ENCODE measurements at places on chromosomes 13 and 19.

DNA sequence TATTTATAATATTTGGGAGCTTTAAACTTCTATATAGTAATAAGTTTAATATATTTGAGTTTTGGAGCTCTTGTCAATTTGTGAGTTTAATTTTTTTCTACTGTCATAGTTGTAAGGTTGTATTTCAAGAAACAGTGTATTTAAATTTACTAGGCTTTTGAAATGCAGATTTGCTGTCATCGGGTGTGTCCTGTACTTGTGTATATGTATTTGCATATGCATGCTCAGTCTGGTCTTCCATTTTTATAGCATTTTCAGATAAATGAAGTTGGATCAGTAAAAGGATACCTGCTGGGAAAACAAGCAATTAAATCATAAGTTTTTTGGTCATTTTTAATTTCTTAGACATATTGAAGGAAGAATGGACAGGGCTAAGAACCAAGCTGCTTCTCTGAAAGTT is 33.1 kb downstream of the SLAIN1 start:
- DNase-seq = no peak

DNA sequence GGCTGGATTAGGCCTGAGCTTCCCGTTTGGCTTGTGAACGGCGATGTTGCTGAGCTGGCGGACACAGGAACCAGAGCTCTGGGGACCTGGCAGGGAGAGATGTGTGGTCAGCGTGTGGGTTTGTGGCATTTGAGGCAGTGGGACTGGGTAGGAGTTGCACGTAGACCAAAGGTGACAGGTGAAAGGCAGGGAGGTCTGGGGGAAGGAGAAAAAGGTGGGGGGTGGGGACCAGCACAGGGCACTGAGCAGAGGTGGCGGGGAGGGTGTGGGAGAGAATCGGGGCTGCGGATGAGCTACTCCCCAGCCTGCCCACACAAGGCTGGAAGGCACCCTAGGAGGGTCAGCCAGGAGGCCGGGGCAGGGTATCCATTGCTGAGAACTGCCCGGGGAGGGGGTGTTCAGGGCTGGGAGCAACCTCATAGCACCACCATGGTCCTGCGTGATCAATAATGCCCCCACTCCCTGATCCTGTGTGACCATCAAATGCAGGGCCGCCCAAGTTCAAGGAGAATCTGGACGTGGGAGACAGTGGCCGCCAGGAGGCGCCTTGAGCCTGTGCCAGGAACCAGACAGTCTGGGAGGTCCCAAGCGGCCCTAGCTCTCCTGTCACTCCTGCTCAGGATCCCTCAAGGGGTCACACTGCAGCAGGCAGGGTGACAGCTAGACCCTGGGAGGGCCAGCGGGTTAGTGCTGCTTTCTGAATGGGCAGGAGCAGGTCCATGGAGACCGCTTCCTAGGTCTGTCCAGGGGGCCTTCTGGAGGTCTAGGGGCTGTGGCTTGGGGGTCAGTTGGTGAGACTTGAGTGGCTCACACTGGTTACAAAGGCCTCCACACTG is 12.8 kb upstream of the SELENOW start:
- peak; percentile 64 for DNase-seq

DNA sequence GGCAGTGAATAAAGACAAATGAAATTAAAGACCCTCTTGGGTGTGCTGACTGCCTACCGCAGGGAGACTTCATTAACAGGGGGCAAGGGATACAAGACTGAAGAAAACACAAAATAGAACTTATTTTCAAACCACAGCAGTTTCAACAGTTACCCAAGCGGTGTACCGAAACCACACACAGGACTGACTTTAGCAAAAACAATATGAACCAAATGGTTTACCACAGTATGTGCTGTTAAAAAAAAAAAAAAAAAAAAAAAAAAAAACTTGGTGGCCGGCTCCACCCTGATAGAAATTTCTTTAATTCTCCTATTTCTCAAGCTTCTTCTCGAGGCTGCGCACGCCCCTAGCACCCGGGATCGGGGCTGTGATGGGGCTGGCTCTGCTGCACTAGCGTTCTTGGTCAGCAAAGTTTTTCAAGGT is 42.6 kb downstream of the KLF2 start:
- no peak for DNase-seq

GRCh38 chr19:48872182-48872883 is at the start of gene PPP1R15A:
PPP1R15A (plus strand) TSS chr19:48872421; CDS start chr19:48873234, 813 bp downstream.
- DNase-seq = peak; percentile 96

DNA sequence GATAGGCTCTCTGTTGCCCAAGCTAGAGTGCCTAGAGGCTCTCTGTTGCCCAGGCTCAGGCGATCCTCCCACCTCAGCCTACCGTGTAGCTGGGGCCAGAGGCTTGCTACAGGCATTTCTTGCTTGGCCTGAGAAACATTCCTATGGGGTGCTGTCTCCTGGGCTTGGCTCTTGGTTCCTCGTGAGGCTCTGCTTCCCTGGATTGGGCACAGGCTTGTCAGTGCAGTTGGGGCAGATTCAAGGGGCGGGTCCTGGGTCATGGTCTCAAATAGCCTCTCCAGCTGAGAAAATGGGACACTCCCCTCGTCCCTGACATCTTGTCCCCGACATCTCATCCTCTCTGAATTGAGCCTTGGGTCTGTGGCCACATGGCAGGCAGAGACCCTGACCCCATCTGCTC is 4.9 kb downstream of the TSSK6 start:
- no peak for DNase-seq

- no peak for DNase-seq
These were observed 419.9 kb downstream of the IRS2 start for GRCh38 chr13:109366525-109366924.

DNA sequence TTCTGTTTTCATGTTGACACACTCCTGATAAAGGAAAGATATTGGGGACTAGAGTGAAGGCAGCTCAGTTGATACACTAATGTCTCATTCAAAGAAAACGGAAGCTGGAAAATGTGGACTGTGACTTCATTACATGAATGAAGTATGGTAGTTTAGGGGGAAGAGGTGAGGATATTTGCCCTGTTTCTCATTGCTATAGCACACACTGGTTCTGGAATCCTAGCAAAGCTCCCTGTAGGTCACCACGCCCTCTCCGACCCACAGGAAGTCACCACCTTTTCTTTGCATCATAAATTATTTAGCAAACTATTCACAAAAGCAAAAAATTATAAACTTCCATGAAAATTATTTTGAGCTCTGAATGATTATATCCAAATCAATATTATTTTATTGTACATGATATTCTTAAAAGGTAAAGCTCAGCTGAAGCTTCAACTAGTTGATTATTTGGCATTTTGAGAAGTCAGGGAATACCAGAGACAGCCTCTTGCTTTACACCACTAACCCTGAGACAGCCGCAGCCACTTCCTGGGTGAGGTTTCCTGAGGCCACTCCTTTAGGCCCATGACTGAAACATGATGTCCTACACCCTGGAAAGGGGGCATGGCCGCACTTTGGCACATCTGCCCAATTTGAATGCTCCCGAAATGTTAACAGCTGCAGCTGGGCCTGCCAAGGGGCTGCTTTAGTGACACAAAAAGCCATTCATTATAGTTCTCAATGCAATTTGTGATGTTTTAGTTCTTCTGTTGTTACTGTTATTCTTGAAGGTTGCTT is 50.0 kb upstream of the WDFY2 start:
- DNase-seq = no peak

DNA sequence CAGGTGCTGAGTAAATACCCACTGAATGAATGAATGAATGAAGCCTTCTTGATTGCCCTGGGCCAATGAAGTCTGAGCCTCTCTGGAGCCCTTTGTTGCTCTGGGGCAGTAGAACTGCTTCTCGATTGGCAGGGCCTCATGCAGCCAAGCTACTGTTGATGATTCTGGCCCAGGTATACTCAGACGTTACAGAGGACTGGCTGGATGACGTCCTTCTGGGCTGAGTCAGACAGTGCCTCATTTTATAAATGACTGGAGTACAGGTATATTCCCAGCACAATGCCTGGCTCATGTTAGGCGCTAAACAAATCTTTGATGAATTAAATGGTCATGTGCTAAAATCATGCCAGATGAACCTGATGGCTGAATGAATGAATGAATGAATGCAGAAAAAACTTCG is 243.8 kb upstream of the MAB21L1 start:
- no peak for DNase-seq

DNA sequence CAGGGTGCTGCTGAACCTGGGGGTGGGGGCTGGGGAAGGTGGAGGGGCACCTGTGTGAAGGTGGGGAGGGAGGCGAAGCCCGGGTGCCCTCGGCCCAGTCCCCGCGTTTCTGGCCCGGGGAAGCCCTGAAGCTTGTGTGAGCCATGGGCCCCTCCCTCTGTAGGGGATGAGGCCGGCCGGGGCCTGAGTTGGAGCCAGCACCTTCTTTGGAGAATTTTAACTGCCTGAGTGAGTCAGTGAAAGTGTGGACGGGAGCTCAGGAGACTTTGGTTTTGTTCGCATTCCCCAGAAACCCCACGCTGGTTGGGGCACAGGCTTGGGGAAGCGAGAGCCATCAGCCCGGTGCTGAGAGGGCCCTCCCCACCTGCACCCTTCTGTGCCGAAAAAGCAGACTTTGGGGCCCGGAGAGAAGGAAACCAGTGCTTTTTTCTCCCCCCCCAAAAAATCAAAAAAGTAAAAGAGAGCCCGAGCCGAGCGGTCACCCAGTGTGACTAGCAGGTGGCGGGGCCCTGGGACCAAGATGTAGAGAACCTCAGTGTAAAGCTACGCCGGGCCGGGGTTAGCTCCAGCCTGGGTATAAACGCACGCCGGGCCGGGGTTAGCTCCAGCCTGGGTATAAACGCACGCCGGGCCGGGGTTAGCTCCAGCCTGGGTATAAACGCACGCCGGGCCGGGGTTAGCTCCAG is 45.1 kb downstream of the TMEM255B start:
- DNase-seq = no peak

DNA sequence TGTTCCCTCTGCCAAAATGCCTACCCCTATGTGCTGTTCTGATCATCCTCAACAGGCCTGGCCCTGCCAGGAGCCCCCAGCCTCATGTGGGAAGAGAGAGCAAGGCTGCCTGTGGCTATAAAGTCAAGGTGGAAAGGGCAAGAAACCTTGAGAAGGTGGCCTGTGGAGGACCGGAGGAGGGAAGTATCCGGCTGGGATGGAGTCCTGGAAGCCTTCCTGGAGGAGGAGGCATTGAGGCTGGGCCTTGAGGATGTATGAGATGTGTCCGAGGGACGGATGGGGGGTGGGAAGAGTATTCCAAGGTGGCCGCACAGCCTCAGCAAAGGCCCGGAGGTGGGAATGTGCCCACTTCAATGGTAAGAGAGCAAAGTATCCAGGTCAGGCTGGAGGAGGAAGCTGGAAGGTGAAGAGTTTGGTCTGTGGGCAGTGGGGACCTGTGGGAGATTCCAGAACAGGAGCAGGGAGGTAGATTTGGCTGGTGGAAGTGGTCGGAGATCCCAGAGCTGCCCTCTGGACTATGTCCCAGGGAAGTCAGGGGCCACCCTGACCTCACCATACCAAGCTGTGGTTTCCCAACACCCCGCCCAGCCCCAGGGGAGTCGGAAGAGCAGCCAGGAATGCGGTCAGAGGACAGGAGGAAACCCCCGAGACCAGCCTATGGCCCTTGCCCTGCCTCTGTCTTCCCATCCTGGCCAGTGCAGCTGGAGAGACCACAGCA is 3.0 kb upstream of the PLIN4 start:
- no peak for DNase-seq

DNA sequence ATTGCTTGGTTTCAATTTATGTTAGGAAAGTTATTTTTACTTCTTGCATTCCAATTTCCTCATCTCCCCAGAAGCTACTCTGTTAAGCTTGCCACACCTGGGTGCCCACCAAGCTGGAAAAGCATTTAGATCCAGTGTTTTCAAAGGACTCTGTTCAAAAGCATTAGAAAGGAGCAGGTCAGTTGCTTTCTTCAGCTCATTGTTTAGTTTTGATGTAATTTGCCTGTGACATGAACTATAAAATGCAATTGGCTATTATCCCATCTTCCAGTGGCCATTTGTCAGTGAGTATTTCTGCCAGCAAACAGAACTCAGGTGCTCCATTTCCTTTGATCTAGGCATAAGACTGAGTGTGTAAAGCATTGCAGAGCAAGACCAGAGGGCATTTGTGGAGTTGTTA is 46.7 kb upstream of the RNF113B start:
- DNase-seq = no peak

DNA sequence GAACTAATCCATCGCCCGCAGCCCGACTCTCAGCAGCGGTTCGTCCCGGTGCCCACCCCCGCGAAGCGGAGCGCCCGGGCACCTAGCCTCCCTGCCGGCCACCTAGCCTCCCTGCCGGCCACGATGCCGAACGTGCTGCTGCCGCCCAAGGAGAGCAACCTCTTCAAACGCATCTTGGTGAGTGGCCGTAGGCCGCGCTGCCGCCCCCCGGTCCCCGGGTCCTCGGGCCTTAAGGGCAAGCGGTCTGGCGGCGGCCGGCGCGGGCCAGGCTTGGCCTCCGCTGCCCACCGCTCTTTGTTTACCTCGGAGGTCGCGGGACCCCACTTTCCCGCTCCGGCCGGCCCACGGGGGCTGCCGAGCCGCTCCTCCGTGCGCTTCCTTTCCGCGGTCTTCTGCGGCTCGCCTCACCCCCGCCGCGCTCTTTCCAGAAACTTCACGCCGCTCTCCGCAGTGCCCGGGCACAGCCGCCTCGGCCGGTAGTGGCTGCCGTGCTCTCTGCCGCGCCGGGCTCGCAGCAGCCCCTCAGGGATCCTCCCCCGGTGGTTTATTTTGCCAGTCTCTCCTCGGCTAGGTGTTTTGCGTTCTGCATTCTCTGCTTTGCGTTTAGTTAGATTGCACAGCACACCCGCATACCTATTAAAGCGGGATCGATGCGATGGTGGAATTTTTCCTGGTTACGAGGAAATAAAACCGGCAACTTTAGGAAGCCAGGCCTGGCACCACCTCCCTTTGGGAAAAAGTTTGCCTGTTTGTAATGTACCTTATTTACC is 524 bp downstream of the NAA16 start:
- DNase-seq = peak; percentile 34

- peak; percentile 40 for DNase-seq
These were observed 23.1 kb upstream of the SPRY2 start for GRCh38 chr13:80363890-80364503.

GRCh38 chr13:45073809-45074208 is 46.5 kb upstream of the GTF2F2 start:
- no peak for DNase-seq

GRCh38 chr19:33569821-33570220 is 48.2 kb upstream of the PEPD start:
- no peak for DNase-seq

DNA sequence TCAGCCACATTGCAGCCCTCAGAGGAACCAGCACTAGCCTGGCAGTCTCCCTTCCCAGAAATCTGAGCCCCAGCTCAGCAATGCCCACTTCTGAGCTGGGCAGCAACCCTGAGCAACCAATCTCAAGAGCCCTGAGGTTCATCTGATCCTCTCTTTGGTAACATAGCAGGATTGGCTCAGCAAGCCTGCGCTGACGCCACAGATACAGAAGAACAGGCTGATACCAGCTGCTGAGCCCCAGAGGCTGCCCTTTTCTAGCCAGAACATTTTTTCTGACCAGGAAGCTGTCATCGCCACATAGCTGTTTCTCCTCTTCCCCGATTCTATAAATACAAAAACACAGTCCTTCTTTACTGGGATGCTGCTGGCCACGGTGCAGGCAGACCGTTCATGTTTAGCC is 59.8 kb downstream of the TRPM4 start:
- DNase-seq = peak; percentile 73

GRCh38 chr19:19034204-19034624 is 811 bp downstream of the ARMC6 start:
- peak; percentile 72 for DNase-seq

Data from hepatic stellate cell (primary cell).